Activated CD4-positive, alpha-beta T cell treated with anti-CD3 and anti-CD28 coated beads, Interleukin-2, amount 50 U/mL, for 1 hour (primary cell): ENCODE measurements at places on chromosomes 16 and 17.

DNA sequence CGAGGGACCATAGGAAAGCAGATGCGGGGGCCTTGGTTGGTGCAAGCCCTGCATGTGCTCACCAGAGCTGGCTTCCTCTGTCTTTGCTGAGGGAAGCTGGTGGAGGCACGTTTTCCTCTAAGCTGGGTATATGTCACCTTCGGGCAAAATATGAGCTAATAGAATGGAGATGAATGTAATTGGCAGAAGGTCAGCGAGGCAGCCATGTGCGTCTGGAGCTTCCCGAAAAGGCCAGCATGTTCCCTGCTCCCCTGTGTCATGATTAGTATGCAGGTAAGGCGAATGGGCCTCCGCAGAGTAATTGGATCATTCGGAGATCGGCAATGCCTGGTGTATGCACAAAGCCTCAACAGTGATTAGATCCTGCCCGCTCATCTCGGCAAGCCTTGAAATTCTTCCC lies 806.2 kb upstream of the EEF2KMT start:
- no peak for DNase-seq

DNA sequence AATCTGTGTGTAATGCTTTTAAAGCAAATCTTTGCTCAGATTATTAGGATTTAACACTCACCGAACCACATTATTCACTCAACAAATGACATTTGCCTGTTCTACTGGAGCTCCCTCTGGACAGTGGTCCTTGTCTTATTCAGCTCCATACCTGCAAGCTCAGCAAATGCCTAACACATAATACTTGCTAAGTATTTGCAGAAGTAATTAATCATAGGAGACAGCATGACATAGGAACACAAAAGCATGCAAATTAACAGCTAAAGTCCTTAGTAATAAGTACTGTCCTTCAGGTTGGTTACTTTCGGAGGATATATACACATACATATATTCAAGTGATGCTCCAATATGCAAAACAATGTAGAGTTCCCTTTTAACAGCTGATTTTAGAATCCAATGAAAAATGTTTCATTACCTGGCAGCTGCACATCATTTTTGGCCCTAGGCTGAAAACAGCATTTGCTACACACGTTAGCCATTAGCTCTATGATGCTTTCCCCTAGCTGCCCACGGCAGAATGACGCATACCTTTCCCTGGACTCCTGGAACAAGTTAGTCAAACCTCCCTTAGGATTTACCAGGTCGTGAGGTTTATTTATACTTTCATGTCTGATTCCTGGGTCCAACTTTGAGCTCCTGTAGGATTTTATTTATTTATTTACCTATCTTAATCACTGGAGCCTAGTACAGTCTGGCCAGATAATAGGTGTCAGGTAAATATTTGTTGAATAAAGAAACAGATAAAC lies 8.6 kb downstream of the BRD7 start:
- no peak for DNase-seq

DNA sequence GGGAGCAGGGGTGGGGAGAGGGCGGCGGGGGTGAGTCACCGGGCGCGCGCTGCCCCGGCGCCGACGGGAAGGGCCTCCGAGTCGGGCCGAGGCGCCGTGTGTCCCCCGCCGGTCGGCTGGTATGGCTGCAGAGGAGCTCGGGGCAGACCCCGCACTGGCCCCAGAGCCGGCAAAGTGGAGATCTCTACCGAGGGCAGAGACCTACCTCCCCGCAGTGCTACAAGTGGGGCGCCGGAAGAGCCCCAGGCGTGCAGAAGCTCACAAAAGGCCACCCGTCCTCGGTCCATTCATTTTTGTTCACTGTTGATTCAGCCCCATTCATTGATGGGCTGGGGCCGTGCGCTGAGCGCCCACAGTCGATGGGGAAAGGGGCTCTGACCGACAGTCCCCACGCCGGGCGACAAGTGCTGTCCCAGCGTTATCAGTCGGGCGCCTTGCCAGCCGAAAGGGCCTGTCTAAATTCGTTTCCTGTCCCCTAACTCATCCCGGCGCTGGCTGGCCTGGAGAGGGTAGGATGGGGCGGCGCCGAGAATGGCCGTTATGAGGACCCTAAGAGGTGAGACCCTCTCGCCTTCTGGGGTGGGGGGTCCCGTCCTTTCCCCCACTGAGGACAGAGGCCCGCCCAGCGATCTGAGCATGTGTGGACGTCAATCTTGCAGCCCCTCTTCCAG lies 709 bp upstream of the ENO3 start:
- DNase-seq, result no peak

- DNase-seq, result no peak
Measured at GRCh38 chr17:3038941-3039340, 24.5 kb downstream of the OR1D5 start.

GRCh38 chr16:74563828-74564263 lies 43.1 kb downstream of the GLG1 start:
- DNase-seq, result no peak

- peak; percentile 46 for DNase-seq
Measured at GRCh38 chr16:80580109-80580832, 39.5 kb downstream of the DYNLRB2 start.

DNA sequence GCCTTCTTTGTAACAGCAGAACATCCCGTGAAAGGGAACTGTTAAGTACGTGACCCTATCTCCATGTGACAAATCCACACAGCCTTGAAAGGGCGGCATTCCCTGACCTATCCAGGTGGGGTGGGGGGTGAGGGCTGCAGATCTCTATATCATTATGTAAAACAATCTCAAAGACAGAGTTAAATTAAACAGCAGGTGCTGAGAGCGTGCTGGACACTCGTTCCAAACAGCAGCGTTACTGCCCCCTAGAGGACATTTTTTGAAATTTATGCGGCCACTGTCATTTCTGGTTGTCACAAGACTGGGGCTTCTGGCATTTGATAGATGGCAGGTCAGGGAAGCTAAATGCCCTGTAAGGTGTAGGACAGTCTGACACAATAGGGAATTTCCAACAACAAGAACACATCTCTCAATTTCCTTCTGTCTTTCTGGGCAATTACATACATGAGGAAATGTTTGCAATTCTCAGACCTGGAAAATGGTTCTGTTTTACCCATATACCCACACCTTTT lies 6.7 kb upstream of the SLC25A39 start:
- DNase-seq, result peak; percentile 66

- DNase-seq, result no peak
Measured at GRCh38 chr17:47652570-47652969, 2.9 kb downstream of the KPNB1 start.

GRCh38 chr17:50541402-50541715 lies 5.6 kb upstream of the SPATA20 start:
- no peak for DNase-seq

- no peak for DNase-seq
Measured at GRCh38 chr16:82542714-82543113, 84.1 kb upstream of the CDH13 start.

- DNase-seq, result peak; percentile 83
Measured at GRCh38 chr16:57576429-57576870, 34.0 kb downstream of the ADGRG5 start.

DNA sequence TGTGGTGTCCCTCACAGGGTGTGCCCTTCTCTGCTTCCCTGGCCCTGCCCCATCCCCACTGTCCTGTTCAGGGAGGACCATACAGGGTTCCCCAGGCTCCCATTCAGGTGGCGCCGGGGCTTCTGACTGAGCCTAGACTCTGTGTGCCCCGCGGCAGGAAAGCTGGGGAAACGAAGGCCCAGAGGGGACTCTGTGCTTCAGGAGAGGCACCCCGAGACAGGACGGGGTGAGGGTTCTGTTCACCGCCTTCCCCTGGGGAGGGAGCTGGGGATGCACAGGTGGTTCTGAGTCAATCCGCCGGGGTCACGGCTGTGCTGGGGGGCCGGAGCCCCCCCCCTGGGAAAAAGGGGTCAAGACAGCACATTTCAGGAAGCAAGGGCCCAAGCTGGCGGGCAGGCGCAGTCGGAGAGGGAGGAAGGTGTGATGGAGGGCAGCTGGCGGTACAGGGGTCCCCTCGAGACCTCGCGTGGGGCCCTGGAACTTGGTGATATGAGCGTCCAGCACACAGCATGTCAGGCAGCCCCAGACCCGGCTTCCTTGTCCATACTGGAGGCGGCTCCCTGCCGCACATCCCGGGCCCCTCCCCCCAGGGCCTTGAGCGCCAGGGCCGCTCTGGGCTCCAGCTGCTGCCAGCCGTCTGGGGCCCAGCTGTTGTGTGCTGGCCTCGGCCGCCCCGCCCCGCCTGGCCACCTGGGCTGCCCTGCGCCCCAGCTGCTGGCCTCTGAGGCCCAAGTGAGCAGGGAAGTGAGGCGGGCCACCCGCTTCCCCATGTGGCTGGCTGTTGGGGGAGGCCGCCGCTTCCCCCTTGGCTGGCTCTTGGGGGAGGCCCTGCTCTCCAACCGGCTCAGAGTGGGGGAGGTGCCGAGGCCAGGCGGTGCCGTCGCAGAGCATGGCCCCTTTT lies 5.6 kb upstream of the NOTUM start:
- no peak for DNase-seq

DNA sequence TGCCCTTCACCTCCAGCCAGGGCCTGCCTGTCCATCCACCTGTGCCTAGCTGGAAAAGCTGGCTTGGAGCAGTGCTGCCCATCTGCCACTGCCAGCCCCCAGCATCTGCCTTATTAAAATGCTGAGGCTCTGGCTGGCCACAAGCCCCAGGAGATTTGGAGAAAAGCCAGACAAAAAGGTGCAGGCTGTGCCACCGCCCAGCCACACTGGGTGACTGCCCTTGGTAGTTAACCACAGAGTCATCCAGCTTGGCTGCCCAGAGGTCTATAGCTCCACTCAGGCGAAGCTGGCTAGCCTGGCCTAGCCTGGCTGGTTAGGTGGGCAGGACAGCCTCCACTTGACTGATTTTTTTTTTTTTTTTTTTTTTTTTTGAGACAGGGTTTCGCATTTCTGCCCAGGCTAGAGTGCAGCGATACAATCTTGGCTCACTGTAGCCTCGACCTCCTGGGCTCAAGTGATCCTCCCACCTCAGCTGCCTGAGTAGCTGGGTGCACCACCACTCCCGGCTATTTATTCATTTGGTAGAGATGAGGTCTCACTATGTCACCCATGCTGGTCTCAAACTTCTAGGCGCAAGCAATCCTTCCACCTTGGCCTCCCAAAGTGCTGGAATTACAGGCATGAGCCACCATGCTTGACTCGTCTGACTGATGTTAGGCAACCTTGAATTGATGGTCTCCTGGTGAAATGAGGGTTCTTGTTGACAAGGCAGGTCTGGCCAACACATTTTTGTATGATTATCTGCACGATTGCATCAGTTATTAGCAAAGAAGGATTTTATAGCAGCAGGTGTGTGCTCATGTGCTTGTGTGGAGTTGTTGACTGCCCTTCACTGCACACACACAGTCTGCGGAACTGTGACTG lies 103.8 kb downstream of the RAB11FIP4 start:
- DNase-seq, result no peak
